ENCODE measurements at places on chromosomes 13 and 19.

DNA sequence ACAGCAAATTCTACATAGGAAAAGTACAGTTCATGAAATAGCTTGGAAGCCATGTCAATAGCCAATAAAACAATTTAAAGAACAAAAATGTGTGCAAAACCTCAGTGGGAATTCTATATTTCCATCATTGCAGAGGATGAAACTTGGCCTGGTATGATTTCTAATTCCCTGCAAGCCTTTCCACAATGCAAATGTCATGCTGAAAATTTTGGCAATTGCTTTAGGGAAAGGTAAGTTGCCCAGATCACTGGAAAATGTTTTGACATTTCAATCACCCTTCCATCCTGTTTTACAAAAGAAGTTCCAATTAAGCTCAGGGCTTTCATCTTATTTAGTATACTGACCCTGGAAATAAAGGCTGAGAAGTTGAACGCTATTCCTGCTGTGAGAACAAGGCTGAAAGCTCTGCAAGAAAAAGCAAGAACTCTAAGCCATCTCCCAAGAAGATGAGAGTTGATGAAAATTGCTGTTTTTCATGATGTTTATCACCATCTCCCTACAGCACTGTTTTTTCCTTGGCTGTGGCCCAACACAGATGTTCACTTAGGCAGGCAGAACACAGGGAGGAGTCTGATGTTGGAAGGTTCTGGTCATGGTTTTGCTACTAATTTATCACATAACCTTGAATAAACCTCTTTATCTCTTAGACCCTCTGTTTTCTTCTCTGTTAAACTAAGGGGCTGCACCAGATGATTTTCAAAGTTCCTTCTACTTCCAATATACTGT is 263.7 kb downstream of the KCTD12 start:
- DNase-seq: no peak

DNA sequence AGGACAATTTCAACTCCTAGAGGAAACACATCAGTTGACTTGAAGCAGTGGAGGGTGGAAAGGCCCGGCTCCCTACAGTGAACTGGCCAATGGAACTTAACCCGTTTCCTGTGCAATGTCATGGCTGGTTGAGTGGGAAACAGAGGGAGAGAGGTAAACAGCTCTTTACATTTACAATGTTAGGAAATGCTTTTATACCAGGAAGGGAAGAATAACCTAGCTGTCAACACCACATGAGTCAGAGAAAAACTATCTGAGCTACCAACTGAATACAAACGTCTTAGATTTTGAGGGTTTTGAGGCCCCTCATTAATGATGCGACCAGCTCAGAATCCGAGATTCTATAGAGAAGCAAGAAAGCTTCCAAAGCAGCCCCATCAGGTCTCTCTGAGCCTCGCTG is 36.7 kb downstream of the CARD8 start:
- DNase-seq: no peak

GRCh38 chr13:60080850-60081249 is 82.9 kb downstream of the DIAPH3 start:
- DNase-seq: no peak

DNA sequence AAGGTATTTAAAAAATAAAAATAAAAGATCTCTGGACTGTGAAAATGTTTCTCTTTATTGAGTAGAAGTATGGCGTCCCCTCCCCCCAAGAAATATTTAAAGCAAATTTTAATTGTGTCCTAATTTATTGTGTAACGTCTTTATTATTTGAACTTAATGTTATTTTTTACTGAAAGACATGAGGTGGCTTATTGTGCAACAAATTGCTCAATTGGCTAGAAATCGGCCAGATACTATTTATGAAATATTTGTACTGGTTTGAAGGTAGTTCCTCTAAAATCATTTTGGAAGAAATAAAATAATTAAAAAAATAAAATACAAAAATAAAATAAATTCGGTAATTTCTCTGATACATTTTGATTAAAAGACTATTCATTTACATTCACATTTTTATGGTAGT is 162.3 kb downstream of the DACH1 start:
- DNase-seq: no peak

All from activated CD4-positive, alpha-beta T cell treated with anti-CD3 and anti-CD28 coated beads for 4 hours (primary cell).